NCI-H146 (cell line): ENCODE measurements at places on chromosomes 16 and 17.
A peak's percentile ranks its signal among the peaks of the same experiment; 100 is the strongest.

DNA sequence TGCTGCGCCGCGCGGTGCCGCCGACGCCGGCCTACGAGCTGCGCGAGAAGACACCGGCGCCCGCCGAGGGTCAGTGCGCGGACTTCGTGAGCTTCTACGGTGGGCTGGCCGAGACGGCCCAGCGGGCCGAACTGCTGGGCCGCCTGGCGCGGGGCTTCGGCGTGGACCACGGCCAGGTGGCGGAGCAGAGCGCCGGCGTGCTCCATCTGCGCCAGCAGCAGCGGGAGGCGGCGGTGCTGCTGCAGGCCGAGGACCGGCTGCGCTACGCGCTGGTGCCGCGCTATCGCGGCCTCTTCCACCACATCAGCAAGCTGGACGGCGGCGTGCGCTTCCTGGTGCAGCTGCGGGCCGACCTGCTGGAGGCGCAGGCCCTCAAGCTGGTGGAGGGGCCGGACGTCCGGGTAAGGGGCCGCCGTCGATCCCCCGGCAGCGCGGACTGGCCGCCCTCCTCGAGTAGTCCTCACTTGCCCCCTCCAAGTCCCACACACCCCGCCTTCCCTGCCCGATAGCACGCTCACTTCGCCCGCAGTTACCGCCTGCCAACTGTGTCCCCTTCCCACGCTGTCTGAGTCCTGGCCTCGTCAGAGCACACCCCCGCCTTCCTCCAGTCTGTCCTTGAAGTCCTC, 470 bp downstream of the MLYCD start:
- peak; percentile 44 for DNase-seq

DNA sequence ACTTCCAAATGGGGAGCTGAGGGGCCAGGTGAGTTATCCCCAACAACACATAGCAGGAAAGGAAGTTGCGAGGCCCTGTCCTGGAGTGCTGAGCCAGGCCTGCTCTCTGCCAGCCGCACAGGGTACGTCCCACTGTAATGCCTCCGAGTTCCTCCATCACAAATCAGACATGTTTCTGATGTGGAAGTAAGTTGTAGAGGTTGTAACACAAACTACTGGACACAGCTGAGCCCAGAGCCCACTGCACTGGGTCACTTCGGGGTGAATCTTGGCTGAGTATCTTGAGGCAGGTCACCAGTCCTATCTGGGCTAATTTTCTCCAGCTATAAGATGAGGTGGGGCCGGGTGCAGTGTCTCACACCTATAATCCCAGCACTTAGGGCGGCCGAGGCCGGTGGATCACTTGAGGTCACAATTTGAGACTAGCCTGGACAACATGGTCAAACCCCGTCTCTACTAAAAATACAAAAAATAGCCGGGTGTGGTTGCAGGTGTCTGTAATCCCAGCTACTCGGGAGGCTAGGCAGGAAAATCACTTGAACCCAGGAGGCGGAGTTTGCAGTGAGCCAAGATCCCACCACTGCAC, 100.8 kb upstream of the CDH5 start:
- no peak for DNase-seq

GRCh38 chr17:69093279-69093789, 32.6 kb upstream of the ABCA9 start:
- DNase-seq: no peak

GRCh38 chr17:8417806-8418205, 17.9 kb upstream of the NDEL1 start:
- DNase-seq: no peak

- DNase-seq: no peak
These were observed 6.3 kb downstream of the FOXF1 start for GRCh38 chr16:86516623-86517003.

- DNase-seq: no peak
These were observed 352.1 kb upstream of the ZFHX3 start for GRCh38 chr16:73399997-73400396.

- DNase-seq: no peak
These were observed 29.5 kb downstream of the SMURF2 start for GRCh38 chr17:64632606-64633005.

- DNase-seq: no peak
These were observed 10.6 kb downstream of the TSC2 start for GRCh38 chr16:2058420-2058819.

- no peak for DNase-seq
These were observed 24.0 kb downstream of the IGF2BP1 start for GRCh38 chr17:49021095-49021767.

DNA sequence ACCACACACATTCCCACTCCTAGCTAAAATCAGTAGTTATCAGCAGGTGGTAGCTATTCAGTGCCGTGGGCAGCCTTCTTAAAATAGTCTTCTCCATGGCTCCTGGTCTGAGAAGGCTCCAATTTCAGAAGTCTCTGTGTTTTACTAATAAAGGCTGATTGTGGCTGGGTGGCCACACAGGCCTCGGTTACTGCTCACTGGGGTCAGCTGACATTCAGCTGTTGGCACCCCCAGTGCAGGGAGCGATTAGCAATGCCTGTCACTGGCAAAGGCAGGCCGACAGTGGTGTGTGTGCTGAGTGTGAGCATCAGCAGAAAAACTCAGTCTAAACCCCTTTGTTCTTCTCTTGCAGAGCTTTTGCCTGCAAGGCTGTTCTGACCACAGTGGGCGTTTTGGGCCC, 16.6 kb upstream of the DBNDD1 start:
- DNase-seq: no peak

DNA sequence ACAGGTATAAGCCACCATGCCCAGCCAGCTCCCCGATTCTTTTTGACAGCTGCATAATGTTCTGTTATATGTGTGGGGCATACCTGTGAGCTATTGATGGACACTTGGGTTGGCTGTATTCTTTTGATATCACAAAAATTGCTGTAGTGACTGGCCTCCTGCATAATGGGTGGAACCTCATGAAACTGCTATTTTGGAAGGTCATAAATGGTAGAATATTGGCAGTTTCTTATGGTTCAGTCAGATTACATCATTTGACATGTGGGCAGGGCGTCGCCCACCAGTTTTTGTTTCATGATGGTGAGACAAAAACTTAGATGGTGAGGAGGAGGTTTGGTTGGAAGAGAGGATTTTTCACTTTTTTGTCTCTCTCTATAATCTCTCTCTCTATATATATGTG, 26.7 kb upstream of the POLR3E start:
- no peak for DNase-seq

- DNase-seq: no peak
These were observed 352.9 kb downstream of the SNX29 start for GRCh38 chr16:12329246-12329995.

GRCh38 chr16:9092282-9092977, 986 bp downstream of the HAPSTR1 start:
- DNase-seq: peak; percentile 48

- DNase-seq: no peak
These were observed 38.6 kb upstream of the BRD7 start for GRCh38 chr16:50407351-50407750.

DNA sequence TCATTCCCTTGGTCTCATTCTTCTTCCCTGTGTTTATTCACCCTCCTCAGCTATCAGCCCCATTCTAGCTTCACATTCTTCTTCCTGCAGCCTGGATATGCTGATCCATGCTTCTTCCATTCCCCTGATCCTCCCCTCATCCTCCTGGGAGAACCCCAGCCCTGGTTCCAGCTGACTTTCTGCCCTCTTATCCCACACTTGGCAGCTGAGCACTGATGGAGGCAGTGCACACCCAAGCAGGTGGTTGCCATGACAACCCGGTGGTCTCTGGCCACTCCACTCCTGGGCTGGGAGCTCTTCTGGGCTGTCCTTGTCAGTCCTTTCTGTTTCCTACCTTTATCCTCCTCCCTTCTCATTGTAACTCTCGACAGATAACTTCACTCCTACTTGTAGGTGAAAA, 16.7 kb upstream of the TUBG2 start:
- DNase-seq: peak; percentile 53

DNA sequence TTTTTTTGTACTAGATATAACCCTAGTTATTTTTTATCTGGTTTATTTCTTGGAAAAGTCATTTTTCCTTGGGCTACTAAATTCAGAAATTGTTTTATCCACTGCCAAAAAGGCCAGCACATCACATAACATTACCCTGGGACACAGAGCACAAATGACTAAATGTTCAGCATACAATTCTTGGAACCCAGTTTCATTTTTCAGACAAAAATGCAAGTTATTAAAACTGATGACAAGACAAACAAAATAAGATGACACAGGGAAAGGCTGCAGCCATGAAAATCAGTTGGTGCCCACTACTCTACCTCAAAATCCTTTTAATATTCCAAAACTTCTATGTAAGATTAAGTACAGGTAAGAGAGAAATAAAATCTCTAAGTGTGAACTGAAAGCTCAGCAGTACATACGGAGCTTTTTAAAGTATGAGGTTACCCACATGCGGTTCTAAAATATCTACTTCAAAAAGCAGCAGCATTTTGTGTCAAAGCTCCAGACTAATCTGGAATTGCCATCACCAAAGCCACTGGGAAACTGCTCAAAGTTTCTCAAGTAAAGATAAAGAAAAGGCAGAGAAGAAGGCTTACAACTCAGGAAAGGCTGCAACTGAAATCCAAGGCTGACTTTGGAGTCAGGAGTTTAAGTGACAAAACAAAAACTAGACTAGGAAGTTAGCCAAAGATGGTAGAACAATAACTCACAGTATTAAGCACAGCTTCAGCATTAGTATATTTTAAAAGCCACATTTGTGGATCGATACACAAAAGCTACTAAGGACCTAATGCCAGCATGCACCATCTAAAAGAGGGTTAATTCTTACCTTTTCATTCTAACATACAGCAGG, 41.4 kb downstream of the AP1G1 start:
- DNase-seq: no peak

DNA sequence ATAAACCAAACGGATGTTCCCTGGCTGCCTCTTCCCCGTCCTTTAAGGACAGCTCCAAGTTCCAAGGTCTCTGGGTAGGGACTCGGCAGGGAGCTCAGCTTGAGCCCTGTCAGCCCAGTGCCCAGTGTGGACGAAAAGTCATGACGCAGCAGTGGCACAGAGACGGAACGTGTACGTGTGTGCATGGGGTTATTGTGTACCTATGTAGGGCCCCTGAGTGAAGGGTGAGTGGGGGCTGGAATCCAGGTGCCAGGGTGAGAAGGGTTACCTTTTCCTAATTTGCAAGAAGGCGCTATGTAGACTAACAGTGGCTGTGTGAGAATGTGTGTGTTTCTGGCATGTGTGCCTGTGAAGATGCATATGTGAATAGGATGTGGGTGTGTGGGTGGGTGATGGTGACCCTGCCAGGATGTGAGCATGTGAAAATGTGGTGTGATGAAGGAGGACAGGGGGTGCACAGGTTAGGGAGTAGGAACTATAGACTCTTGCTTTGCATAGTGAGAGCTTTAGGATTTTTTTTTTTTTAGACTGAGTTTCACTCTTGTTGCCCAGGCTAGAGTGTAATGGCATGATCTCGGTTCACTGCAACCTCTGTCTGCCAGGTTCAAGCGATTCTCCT, 6.0 kb downstream of the SCN4A start:
- DNase-seq: no peak

- no peak for DNase-seq
These were observed 8.3 kb upstream of the GPRC5B start for GRCh38 chr16:19892902-19893301.

DNA sequence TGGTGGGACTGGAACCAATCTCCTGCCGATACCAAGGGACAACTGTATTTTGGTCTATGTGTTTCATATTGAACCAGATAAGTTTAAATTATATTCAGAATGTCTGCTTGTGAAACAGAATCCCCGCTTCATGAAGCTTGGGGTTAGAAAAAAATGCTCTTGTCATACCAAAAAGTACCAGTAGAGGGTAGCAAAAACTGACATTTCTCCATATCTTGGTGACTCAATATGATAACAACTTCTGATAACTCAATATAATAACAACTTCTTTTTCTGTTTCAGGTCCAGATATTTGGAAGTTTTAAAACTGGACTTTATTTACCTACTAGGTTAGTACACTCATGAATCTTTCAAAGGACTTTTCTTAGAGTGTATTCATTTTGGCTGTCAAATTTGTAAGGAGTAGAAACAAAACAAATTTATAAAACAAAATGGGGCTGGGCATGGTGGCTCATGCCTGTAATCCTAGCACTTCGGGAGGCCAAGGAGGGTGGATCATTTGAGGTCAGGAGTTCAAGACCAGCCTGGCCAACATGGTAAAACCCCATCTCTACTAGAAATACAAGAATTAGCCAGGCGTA, 52.3 kb upstream of the ADCY7 start:
- DNase-seq: peak; percentile 2

GRCh38 chr17:41734949-41735313, 488 bp upstream of the HAP1 start:
- DNase-seq: peak; percentile 42

GRCh38 chr17:81254955-81255717, 16.0 kb downstream of the NDUFAF8 start:
- peak; percentile 98 for DNase-seq

- no peak for DNase-seq
These were observed 69.6 kb downstream of the RAI1 start for GRCh38 chr17:17750881-17751280.
